ENCODE measurements at places on chromosomes 6 and 20.
A peak's percentile ranks its signal among the peaks of the same experiment; 100 is the strongest.

DNA sequence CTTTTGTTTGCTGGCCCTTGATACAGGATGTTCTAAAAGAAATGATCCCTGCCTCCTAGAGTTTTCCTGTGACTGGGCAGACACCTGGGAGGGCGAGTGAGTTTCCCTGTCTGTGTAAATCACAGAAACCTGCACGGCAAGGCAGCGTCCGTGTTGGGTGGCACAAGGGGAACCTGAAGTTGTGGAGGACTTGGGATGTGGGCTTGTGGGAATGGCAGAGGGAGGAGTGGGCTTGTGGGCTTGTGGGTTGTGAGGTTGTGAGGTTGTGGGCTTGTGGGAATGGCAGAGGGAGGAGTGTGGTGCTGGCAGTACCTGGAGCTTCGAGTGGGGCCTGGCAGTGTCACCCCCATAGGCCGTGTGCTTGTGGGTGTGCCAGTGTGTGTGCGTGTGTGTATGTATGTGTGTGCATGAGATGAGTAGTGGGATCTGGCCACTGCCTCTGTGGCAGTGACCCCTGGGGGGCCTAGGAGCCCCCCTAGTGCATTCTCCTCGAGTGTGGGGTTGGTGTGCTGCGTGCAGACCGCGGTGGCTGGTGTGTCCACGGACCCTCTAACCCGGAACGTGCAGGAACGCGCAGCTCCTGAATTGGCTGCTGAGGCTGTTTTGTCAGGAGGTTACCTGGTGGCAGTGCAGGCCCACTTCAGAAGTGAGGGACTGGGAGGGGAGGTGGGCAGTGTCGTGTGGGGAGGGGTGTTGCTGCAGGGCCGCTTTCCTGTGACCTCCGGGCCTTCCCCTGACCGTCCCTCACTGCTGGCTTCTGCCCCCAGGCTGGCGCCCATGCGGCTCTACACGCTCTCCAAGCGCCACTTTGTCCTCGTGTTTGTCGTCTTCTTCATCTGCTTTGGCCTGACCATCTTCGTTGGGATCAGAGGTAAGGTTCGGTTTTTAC is 13.0 kb downstream of the TMEM181 start:
- DNase-seq = no peak

DNA sequence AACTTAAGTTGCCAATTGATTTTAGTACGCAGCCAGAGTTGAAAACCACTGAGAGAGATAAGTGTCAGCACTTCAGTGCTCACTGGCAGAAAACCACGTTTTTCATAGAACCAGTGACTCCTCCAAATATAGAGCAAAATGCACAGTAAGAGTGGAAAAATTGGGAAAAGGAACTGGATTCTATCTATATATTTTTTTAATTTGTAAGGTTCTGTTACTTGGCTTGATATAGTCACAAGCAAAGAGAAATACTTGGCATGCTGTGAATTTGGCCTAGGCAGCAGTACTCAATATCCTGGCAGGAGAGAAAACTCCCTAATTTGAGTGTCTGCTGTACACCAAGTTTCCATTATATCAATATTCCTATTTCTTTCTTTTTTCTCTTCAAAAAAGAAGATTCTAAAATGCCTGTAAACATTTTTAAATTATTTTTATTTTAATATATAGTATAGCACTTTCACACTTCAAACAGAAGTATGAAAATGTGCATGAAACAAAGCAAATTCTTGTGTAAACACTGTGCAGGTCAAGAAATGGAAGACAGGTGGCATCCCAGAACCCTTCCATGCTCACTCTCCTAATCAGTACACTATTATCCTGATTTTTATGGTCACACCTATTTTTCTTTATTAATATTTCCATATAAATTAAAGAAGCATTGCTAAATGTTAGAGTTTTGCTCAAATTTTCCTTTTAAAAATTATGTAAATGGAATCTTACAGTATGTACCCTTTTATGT is 561.8 kb upstream of the RNF217 start:
- no peak for DNase-seq

DNA sequence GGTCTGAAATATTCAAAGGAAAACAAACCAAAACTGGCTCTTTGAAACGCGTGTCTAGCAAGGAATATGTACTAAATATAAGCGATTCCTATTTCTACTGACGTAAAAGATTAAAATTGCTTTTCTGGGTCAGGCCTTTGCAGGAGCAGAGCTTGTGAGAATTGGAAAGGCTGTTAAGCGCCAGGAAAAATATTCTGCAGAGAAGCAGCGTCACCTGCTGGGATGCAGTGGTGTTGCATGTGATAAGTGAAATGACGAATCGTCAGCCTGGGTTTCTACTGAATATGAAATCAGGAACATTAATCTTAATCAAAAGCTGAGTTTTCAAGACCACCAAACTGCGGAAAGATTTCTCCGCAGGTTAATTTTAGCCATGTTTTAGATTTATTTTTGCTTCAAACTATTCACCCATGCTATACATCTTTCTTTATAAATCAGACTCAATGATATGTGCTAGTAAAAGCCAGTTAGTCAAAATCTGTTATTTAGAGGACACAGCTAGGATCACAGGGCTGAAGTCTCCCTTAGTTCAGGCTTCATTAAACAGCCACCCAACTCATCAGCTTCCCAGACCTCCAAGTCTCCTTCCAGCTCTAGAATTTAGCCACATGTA is 67.4 kb downstream of the ALDH8A1 start:
- peak; percentile 61 for DNase-seq

DNA sequence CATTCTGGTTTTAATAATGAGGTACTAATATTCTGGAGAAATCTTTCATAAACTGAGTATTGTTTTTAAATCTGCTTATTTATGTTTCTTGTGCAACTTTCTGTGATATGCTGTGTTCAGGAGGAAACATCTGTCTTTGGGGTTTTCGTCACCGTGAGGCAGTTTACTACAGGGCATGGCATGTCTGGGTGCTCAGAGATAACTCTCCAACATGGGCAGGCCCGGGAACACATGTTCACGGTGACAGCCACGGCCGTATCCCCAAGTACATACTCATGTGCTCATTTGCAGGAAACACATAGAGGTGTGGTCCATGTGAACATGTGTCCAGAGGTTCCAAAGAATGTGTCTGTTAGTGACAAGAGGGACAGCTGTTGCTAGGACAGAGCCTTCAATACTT is 62.1 kb upstream of the CNKSR3 start:
- no peak for DNase-seq

GRCh38 chr6:131733376-131734016 is 22.7 kb upstream of the CTAGE9 start:
- DNase-seq = no peak

- DNase-seq = no peak
These were observed 9.7 kb downstream of the CST7 start for GRCh38 chr20:24958506-24959385.

GRCh38 chr6:10643201-10643651 is 51.2 kb downstream of the C6orf52 start:
- DNase-seq = no peak

DNA sequence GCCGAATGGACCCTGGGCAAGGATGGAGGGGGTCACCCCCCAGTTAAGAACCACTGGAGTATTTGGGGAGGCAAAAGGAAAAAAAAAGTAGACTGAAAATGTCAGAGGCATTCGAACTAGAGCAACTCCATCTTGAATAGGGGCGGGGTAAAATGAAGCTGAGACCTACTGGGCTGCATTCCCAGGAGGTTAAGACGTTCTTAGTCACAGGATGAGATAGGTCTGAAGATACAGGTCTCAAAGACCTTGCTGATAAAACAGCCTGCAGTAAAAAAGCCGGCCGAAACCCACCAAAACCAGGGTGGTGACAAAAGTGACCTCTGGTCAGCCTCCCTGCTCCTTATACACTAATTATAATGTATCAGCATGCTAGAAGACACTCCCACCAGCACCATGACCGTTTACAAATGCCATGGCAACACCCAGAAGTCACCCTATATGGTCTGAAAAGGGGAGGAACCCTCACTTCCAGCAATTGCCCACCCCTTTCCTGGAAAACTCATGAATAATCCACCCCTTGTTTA is 70.4 kb upstream of the KCNG1 start:
- no peak for DNase-seq

- DNase-seq = no peak
These were observed 7.5 kb downstream of the NFATC2 start for GRCh38 chr20:51535075-51535386.

GRCh38 chr6:7916959-7917358 is 6.4 kb upstream of the TXNDC5 start:
- DNase-seq = no peak

GRCh38 chr6:43896329-43897255 is 126.6 kb downstream of the VEGFA start:
- DNase-seq = no peak

DNA sequence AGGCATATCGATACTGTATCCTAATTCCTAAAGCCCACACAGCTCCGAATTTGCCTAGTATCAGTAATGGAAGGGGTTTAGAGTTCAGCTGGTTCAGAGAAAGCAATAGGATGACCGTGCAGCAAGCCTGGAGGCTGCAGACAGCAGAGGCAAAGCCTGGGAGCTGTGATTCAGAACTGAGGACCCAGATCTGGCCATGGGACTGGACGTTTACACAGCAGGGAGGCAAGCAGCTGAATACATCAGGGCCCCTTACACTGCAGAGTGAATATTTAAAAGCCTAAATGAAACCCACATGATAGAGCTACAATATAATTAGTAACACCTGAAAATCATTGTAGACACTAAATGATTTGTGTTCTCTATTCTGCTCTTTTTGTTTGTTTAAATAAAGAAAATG is 38.0 kb downstream of the ELOVL2 start:
- no peak for DNase-seq

DNA sequence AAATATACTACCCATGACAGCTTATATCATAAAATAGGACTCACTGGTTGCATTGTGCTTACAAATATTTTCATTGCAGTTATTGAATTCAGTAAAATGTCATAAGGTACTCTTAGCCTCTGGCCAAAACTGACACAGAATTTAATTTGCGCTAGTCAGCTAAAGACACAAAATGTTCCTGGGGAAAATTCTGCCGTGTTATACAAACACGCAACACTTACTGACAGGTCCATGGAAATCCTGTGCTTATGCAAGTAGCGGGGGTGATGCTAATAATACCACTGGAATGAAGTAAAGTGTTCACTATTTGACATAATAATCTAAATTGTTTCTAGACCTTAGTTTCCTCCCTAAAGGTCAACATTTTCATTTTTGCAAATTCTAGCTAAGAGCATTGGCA is 354.4 kb upstream of the RSPO3 start:
- DNase-seq = no peak

DNA sequence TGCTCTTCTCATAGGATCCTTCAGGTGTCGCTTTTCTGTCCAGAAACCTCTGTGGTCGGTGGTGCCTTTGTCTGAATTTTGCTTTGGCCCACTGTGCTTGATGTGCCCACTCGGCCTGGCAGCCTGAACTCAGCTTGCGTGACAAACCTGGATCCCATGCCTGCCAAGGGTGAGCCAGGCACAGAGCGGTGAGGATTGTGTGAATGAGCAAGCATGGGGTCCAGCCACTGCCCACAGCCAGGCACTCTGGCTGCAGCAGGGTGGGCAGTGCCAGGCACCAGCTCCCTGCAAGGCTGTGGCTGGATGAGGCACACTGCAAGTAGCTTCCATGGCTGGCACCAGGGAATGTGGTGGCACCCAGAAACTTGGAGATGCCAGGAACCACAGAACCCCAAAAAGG is 110.3 kb downstream of the THEMIS start:
- no peak for DNase-seq

DNA sequence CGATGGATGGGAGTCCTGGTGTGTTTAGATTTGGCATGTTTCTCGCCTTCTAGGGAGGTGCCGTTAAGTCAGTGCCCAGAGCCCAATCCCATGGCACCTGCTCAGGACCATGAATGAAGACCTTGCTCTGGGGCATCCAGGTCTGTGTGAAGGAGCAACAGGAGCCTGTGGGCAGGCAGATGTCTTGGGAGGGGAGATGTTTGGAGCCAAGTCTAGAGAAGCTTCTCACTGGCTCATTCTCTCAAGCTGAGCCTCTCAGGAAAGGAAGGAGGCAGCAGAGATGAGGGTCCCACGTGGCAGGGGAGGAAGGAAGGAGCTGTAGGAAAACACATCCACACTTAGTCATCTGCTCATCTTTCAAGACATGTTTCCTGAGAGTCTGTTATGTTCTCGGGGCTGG is 9.5 kb upstream of the SIRPB1 start:
- no peak for DNase-seq

- peak; percentile 10 for DNase-seq
These were observed 584 bp downstream of the KIF13A start for GRCh38 chr6:17986656-17987446.

DNA sequence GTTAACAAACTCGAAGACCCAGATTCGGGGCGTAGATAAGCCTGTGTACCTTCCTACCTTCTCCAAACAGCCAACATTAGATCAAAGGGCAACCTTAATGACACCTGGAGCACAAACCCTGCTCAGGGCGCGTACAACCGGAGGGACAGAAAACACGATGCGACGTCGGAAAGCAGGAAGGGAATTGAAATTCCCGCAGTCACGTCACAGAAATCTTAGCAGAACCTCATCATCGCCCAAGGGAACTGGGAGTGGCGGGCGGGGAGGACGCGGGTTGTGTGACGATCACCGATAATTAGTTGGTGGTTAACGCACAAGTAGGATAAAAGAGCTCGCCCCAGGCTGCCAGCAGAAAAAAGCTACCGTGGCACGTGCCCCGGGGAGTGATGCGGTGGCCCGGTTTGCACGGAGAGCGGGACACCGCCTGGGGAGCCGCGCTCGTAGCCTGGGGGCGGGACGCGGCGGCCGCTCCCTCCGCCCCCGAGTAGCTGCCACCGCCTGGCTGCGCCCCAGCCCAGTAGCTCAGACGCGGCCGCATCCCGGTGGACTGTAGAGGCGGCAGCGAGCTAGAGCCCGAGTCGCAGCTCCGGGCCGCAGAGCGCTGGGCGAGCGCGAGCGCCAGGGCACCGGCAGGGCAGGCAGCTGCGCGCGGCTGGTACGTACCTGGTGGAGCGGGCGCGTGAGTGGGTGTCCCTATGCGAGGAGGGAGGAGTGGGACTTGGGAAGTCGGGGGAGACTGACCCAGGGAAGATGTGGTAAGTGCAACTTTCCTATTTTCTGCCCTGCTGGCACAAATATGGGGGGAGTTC is at the start of gene PKIB:
TSS of gene PKIB (plus strand) at position 525 of the 809 bp plus-strand sequence. CDS start 107,390 bp downstream, outside the sequence.
- peak; percentile 88 for DNase-seq

DNA sequence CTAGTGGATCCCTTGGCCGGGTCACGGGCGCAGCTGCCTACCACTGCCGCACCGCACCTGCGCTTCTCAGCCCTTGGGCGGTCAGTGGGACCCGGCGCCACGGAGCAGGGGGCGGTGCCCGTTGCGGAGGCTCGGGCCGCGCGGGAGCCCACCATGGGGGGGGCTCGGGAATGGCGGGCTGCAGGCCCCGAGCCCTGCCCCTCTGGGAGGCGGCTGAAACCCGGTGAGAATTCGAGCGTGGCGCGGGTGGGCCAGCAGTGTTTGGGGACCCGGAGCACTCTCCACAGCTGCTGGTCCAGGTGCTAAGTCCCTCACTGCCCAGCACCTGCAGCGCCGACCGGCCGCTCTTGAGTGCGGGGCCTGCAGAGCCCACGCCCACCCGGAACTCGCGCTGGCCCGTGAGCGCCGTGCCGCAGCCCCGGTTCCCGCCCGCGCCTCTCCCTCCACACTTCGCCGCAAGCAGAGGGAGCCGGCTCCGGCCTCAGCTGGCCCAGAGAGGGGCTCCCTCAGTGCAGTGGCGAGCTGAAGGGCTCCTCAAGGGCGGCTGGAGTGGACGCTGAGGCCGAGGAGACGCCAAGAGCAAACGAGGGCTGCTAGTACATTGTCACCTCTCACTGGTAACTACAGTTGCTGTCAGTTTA is 120.5 kb upstream of the TMEM170B start:
- no peak for DNase-seq

GRCh38 chr6:104607501-104607900 is 252.2 kb downstream of the HACE1 start:
- no peak for DNase-seq

GRCh38 chr6:68730291-68731054 is 95.4 kb downstream of the ADGRB3 start:
- no peak for DNase-seq

- DNase-seq = no peak
These were observed 914 bp downstream of the TREM2 start for GRCh38 chr6:41161851-41162552.

All from NCI-H1105 (cell line).